ENCODE measurements at places on chromosomes 3 and 15.
A peak's percentile ranks its signal among the peaks of the same experiment; 100 is the strongest.

DNA sequence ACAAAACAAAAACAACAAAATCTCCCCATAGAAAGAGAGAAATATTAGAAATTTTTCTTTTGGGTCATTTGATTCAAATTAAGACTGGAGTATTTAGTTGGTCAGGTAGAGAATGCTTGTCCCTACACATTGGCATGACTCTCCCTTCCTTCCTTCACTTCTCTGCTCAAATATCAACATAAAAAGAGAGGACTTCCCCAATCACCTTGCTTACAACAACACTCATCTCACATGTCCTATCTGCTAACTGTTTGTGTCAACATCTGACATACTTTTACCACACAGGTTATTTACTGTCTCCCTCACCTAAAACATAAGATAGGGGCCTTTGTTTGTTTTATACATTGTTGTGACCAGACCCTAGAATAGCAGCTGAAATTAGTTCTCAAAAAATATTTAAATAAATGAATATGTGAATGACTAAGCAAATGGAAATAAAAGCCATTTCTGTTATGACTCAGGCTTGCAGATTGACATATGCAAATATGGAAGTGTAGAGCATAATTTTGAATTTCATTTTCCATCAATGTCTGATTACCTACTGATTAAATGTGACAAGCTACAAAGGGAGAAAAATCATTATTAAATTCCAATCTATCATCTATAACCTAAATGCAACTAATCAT is 304.8 kb downstream of the CTNNB1 start:
- no peak for DNase-seq

DNA sequence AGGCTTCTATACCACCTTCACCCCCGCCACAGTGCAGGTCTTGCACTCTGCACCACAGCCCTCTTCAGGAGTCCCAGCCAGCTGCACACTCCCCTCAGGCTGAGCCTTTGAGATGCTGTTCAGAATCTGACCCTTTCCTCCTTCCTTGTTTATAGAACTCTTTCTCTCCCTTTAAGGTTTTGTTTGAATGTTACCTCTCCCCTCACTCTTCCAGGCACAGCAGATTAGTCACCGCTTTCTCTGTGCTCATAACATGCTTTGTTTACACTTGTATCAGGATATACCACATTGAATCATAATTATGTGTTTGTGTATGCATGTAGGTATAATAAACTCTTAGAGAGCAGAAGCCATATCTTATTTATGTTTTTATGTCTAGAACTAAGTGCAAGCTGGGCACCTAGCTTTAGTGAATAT is 168.4 kb upstream of the BCL6 start:
- no peak for DNase-seq

DNA sequence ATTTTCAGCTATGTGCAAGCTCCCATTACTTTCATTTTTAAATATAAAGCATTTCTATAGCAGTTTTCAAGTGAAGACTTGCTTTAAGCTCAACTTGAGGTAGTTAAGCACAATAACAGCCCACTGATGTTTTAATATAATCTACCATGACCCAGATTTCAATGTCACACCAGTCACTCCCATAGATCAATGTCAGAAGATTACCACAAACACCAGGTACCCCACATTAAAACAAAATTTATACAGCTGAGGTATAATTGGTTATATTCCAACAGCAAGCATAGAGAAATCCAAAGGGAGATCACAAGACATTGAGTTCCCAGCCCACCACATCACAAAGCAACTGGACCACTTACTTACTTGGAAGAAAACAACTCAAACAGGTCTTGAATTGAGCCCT is 22.8 kb downstream of the GTPBP8 start:
- DNase-seq, result no peak

- no peak for DNase-seq
These were observed 1.1 kb upstream of the NLGN1 start for GRCh38 chr3:173396191-173397041.

DNA sequence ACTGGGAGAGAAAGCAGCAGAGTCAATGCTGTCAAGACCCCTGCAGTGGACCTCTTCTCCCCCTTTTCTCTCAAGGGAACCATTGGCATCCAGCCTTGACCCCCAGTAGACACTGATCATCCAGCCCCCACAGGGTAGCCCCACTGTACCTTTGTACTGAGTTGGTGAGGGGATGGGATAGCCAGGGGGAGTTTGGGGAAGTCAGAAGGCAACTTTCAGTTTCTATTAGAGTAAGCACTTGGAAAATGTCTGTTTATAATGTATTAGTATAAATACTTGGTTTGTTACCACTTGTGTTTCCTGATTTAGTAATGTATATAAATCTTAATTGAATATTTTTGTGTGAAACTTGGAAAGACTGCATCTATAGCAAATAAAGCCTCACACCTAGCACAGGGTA is 25.0 kb downstream of the DAG1 start:
- no peak for DNase-seq

DNA sequence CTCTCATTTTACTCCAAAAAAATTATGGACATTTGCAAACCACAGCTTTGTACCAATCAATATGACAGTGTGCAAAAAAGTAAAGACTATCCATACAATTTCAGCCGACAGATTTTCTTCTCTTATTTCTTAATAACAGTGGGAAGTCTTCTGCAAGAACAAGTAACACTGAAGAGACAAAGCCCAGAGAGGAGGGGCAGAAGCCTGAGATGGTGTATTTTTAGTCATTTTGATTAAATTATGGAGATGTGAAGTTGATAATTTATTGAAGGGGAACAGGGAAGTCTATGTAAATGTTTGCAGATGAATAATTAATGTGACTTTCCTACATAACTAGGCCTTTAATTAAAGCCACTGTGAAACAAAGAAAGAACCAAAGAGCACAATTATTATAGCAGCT is 45.7 kb upstream of the IGSF11 start:
- no peak for DNase-seq

DNA sequence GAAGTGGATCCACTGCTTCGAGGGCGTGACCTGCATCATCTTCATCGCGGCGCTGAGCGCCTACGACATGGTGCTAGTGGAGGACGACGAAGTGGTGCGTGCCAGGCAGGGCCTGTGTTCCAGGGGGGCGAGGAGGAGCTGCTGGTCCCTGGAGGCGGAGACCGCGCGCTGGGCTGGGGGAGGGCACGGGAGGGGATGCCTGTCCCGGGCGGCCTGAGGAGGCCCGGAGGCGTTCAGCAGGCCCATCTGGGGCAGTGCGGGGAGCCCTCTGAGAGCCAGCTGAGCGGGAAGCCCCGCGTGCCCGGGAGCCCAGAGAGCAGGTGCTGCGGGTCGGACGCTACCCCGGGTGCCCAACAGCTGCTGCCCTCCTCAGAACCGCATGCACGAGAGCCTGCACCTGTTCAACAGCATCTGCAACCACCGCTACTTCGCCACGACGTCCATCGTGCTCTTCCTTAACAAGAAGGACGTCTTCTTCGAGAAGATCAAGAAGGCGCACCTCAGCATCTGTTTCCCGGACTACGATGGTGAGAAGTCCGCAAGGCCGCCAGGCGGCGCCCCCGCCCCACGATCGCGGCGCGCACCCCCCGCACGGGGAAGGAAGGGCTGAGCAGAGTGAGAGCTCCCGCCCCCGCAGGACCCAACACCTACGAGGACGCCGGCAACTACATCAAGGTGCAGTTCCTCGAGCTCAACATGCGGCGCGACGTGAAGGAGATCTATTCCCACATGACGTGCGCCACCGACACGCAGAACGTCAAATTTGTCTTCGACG is 2.9 kb downstream of the GNAT1 start:
- DNase-seq, result peak; percentile 64

- no peak for DNase-seq
These were observed 26.7 kb downstream of the CLK3 start for GRCh38 chr15:74642348-74642733.

GRCh38 chr15:54082836-54083492 is 104.7 kb downstream of the UNC13C start:
- no peak for DNase-seq

- no peak for DNase-seq
These were observed 18.8 kb downstream of the PLXND1 start for GRCh38 chr3:129587566-129588210.

DNA sequence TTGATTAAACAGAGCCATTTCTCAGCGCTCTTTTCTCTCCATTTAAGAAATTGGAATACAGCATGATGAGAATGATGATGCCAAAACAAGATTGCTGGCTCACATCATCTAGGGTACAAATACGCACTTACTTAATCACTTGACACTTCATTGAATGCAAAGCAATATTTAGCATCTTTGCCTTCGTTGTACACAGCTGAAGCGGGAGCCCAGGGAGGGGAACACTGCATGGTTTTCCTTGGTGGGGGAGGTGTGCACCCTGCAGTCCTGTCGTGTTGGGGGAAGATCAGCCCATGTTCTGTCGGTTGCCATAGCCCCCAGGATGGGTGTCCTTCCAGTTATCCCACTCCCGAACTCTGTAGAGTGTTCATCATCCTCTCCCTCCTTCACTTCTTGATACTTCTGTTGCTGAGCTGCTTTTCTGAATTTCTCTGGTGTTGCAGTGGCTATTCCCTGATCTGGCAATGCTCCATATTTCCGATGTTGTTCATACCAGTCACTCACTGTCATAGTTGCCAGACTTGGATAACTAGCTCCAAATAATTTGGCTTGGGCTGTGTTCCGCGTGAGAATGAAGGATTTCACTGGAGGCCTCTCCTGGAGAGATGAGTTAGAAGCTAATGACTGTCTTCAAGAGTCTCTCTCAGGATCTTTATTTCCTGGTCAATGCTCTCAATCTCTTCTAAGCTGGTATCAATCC is 50.1 kb upstream of the DYNC1LI1 start:
- no peak for DNase-seq

- DNase-seq, result no peak
These were observed 108.7 kb upstream of the TSPAN3 start for GRCh38 chr15:77179541-77179998.

DNA sequence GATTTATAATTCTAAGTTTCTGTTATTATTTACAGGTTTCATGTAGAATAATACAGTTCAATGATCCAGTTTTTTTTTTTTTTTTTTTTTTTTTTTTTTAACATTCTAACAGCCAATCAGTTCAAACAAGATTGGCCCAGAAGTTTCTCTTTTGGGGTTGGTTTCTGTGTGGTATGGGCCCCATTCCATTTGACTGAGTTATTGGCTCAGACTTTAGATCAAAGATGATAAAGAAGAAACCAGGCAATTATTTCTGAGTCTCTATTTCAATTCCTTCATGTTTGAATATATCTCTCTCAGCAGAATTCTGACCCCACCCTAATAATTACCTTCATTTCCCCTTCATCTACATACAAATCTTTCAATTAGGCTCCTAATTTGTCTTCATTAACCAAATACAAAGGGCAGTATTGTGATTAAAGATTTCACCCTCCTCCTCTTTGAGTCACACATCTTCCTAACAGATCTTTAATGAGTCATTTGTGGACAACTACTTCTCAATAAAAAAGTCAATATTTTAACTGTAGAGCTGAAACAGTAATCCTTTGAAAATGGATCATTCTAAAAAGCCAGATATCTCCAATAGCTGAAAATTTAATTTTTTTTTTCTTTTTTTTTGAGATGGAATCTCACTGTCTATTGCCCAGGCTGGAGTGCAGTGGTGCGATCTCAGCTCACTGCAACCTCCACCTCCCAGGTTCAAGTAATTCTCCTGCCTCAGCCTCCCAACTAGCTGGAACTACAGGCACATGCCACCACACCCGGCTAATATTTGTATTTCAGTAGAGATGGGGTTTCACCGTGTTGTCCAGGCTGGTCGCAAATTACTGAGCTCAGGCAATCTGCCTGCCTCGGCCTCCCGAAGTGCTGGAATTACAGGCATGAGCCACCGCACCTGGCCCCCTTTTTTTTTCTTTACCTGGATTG is 878.8 kb downstream of the NAALADL2 start:
- no peak for DNase-seq

GRCh38 chr3:172918165-172918564 is 167.6 kb downstream of the ECT2 start:
- DNase-seq, result no peak

DNA sequence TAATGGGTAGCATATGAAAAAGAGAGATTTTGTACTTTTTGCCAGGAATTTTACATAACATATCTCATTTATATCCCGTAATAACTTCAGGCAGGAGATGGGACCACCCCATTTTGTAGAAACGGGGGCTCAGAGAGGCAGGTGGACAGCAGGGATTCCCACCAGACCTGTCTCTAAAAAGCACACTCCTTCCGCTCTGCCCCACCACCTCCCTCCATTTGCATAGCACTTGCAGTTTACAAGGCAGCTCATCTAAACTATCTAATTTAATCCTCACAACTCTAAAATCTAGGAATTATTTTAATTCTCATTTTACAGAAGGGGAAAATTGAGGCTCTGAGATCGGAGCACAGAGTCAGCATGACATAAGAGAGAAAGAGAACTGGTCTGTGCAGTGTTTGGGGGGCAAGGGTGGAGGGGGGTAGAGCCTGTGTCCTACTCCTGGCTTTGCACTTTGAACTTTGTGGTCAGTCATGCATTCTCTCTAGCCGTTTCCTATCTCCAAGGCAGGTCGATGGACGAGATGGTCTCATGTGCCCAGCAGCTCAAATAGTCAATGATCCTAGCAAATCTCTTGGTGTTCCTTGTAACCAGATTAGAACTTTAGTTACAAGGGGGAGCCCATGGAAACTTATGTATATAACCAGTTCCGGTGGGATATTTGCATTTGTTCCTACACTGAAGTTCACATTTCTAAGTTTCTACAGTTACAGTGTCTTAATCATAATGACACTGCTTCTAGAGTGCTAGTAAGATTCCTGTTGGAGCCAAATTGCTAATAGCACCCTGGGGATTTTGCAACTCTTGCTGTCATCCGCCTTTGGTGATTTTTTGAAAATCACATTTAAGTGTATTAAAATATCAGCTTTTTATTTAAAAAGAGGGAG is 18.6 kb downstream of the CRYGS start:
- no peak for DNase-seq

GRCh38 chr3:115890579-115890978 is 267.3 kb downstream of the GAP43 start:
- DNase-seq, result no peak

GRCh38 chr3:166209701-166210100 is 372.5 kb upstream of the BCHE start:
- DNase-seq, result no peak

DNA sequence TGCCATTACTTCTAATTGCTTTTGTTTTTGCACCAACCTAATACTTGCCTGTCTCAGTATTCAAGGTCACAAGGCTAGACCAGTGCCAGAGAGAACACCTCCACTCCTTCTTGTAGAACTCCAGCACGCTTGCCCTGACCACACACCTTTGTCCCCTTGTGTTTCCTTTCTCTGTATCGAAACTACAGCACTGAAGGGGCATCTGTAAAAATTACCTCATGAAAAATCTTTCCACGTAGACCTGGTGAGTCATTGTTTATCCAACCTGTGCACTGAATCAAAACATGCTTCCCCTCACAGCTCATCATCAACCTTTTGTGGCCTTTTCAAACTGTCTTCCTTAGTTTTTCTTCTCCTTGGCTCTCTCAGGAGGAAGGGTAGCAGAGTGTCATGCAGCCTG is 259.5 kb downstream of the THRB start:
- DNase-seq, result no peak

Measured in substantia nigra (tissue), 51 donors.